ENCODE measurements at places on chromosomes 2 and 18. TPM values are rescaled to one million over a fixed set of nuclear protein-coding genes. Genes with fewer than 3 reads are reported as not detected.

Gene NIF3L1
- 12.3 TPM for total RNA-seq

Gene AMER3
- not detected for total RNA-seq

Gene VWC2L
- total RNA-seq, result not detected

Gene SERPINB3
- not detected for total RNA-seq

Gene WNT6
- total RNA-seq, result not detected

Gene GPR45
- total RNA-seq, result not detected

Gene MFSD2B
- total RNA-seq, result under 0.01 TPM

Gene APOB
- total RNA-seq, result under 0.01 TPM

Gene MRPL53
- total RNA-seq, result 32.2 TPM

Gene TMEM198
- total RNA-seq, result under 0.01 TPM

Gene FBXO36
- 1.6 TPM for total RNA-seq

Gene SCN9A
- total RNA-seq, result 0.54 TPM

Gene KCNIP3
- total RNA-seq, result 0.11 TPM

Gene NOP58
- 38.4 TPM for total RNA-seq

Gene SPP2
- total RNA-seq, result not detected

Gene MATN3
- total RNA-seq, result 0.52 TPM

Gene KLHL14
- 0.98 TPM for total RNA-seq

Gene KYNU
- not detected for total RNA-seq

Gene RFX8
- 0.17 TPM for total RNA-seq

Gene XDH
- not detected for total RNA-seq

Gene TGFA
- 12.2 TPM for total RNA-seq

Gene LIPT1
- total RNA-seq, result 4.2 TPM

Gene UBXN2A
- total RNA-seq, result 10.6 TPM

Gene PTPRN
- total RNA-seq, result not detected

Gene POTEI
- total RNA-seq, result 0.17 TPM

Gene LRATD1
- 3.4 TPM for total RNA-seq

Gene FASTKD1
- total RNA-seq, result 17.4 TPM

Gene KCNF1
- total RNA-seq, result 3.4 TPM

Gene RGPD4
- not detected for total RNA-seq

Gene ITSN2
- total RNA-seq, result 49.3 TPM

Gene SNTG2
- 0.26 TPM for total RNA-seq

Gene ACTG2
- total RNA-seq, result not detected

Gene DNAJC5G
- 0.60 TPM for total RNA-seq

Gene MAP3K2
- total RNA-seq, result 24.8 TPM

Gene LYG1
- total RNA-seq, result 0.34 TPM

Gene CDK15
- total RNA-seq, result under 0.01 TPM

Data from dermis lymphatic vessel endothelial cell (primary cell).